ENCODE measurements at places on chromosomes 4 and X. TPM values are rescaled to one million over a fixed set of nuclear protein-coding genes. Genes with fewer than 3 reads are reported as not detected.

DNA sequence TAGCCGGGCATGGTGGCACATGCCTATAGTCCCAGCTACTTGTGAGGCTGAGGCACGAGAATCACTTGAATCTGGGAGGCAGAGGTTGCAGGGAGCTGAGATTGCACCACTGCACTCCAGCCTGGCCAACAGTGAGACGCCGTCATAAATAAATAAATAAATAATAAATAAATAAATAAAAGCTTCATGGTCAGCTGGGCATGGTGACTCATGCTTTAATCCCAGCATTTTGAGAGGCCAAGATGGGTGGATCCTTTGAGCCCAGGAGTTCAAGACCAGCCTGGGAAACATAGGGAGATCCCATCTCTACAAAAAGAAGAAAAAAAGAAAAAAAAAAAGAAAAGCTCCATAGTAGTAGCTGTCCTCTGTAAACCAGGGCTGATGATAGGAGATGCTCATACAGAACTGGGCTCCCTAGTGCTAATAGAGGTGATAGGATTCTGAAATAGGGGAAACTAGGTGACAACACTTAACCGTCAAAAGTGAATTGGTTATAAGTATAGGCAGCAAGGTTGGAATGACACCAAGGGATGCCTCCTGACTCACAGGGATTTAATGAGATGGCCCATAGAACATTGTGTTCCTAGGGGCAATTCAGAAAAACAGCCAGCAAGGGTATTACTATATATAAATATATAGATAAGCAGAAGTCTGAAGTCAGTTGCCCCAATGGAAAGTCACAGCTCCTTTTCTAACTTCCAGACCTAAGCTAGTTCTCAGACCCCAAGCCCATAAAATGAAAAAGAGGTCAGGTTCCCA lies 41.8 kb upstream of the ARHGEF6 start:
- no peak for DNase-seq

DNA sequence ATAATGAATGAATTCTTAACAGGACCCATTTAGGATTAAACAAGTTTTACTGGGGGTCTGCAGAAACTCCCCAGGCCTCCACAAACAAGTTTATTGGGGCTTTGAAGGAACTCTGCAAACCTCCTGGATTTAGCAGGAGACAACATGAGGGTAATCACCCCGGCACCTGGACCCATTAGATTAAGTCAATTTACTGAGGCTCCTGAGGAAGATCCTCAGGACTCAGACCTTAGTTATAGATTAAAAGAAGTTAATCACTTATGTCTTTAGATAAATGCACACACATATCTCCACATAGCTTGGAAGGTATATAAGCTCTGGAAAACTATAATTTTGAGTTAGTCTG lies 29.4 kb downstream of the XG start:
- no peak for DNase-seq

DNA sequence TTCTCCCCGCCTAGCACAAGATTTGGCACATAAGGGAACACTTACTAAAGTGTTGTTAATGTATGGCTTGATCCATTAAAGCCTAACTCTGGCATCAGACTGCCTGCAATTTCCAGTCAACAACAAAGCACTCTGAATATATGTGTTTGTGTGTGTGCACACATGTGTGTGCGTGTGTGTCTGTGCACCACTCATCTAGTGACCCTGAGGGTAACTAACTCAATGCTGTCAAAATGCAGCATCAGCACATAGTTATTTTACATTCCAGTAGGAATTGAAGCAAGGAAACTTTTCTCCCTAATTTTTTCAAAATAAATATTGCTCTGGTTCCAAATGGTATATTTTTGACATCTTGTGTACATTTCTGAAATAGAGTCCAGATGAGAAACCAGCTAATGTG lies 94.4 kb downstream of the SHROOM4 start:
- DNase-seq: no peak

DNA sequence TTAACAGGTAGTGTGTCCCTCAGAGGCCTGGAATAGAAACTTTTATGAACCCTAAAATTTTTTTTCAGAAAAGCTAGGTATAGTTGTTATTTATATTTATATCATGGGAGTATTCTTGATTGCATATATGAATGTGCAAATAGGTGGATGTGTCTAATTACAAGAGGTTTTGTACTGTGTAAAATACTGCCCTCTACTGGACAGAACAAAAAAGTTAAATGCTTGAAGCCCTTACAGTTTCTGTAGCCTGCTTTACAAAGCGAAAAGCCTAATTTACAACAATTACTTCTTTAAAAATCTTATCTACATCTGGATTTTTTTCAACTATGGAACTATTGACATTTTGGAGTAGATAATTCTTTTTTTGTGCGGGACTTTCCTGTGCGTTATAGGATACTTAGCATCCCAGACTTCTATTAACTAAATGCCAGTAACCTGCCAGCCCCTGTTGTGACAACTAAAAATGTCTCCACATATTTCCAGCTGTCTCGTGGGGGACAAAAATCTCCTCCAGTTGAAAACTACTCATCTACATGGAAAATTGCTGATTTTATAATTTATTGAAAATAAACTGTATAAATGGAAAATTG lies 35.1 kb downstream of the ENPEP start:
- peak; percentile 50 for DNase-seq

GRCh38 chr4:170001745-170002267 lies 24.4 kb downstream of the MFAP3L start:
- DNase-seq: no peak

DNA sequence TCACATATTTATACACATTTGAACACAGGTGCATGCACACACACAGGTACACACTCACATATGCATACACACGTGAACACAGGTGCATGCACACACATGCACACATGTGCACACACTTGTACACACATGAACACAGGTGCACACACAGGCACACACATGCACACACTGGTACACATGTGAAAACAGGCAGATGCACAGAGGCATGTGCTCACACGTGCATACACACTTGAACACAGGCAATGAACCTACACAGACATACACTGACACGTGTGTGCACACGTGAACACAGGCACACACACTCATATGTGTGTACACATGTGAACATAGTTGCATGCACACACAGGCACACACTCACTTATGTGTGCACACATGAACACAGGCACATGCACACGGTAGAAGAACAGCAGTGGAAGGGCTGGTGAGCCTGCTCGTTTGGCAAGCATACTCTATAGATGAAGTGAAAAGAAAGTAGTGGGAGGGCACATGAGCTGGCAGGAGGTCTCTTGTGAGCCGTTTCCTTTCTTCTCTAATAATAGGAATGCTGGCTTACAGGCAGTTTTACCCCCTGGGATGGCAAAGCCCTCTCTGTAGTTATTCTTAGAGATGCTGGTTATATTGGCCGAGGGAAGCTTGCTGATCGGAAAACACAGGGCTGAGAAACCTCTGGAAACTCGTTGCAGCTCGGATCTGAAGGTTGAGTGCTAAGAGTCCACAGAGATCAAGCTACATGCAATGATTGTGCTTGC lies 279.6 kb upstream of the CLNK start:
- no peak for DNase-seq

GRCh38 chrX:106331606-106332005 lies 163.5 kb downstream of the PWWP3B start:
- no peak for DNase-seq

DNA sequence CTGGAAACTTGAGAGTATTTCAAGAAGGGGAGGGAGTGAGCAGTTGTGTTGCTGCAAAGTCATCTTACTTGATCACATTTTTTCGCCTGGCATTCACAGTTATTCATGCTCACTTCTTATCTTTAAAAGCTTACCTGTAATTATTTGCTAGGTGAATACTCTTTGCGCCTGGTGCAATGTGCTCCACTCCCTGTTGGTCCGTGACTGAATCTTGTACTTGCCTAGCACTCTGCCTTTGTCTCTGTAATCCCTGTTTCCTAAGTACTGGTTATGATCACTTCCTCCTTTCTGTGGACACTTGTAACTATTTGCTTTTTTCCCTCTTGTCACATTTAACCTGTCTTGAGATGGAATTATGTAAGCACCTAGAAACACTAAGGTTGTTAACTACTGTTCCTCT lies 5.8 kb downstream of the BMP2K start:
- DNase-seq: no peak

DNA sequence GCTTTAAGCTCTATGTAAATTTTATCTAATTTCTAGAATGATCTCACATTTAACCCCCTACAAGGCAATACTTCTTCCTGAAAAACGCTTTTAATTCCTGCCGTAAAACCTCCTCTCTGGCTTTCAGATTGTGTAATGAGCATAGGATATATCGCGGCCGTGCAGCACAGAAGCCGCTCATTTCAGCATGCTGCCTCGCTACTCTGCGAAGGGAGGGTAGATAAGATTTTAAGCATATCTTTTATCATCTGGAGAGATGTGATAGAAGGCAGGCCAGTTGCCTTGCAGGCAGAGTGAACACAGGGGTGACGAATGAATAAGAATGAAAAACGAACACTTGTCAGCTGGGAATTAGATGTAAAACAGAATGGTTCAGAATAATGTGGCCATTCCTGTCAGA lies 265.5 kb downstream of the UNC5C start:
- no peak for DNase-seq

The MAML3 gene
- polyA plus RNA-seq: 17.7 TPM

The MAGEC1 gene
- not detected for polyA plus RNA-seq

All from right renal pelvis (tissue), 4 donors.